ENCODE measurements at places on chromosomes 16 and 17.

DNA sequence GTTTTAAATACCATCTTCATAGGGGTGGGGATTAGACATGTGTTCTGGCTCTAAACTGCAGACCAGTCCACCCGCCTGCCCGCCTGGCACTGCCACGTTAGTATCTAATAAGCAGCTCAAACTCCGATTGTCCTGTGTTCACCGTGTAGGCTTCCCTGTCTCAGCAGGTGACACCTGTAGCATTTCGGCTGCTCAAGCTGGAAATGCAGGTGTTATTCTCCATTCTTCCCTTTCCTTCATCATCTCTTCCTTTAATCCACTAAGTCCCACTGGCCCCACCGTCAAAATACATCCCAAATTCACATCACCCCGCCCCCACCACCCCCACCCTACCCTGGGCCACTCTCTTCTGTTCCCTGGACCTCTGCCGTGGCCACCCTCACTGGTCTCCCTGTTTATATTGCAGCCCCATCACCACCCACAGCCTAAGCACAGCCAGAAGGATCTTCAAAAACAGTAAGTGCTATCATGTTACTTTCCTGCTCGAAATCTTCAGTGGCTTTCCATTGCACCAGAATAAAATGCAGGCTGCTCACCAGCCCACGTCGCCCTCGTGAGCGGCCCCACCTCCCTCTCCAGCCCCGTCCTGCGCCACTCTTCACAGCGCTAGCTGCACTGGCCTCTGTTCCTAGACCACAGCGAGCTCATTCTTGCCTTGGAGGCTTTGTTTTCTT lies 65.1 kb downstream of the RTN4RL1 start:
- no peak for DNase-seq

DNA sequence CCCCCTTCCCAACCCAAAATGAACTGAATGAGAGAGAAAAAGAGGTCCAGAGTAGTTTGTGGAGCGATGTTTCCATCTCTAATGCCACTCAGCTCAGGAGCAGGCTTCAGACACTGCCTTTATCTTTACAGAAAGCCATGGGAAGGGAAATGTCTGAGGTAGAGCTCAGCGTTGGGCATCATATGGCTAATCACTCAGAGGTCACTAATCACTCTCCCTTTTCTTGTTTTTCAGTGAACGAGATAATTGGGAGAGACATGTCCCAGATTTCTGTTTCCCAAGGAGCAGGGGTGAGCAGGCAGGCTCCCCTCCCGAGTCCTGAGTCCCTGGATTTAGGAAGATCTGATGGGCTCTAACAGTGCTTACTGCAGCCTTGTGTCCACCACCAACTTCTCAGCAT lies 9.8 kb downstream of the ESRP2 start:
- DNase-seq = no peak

- no peak for DNase-seq
Observed at GRCh38 chr17:72901083-72901482, 191.4 kb downstream of the SLC39A11 start.

- DNase-seq = no peak
Observed at GRCh38 chr17:59152925-59153324, 2.1 kb downstream of the SKA2 start.

All from CD4-positive, alpha-beta T cell treated with Interferon alpha-2 for 1 hour (primary cell).